Muscle of back (tissue), 13 donors: ENCODE measurements at places on chromosomes 4 and X.

- DNase-seq: no peak
Observed at GRCh38 chr4:120568731-120569130, 353.8 kb downstream of the PRDM5 start.

GRCh38 chrX:48580662-48581061 is 6.4 kb downstream of the RBM3 start:
- DNase-seq: no peak

DNA sequence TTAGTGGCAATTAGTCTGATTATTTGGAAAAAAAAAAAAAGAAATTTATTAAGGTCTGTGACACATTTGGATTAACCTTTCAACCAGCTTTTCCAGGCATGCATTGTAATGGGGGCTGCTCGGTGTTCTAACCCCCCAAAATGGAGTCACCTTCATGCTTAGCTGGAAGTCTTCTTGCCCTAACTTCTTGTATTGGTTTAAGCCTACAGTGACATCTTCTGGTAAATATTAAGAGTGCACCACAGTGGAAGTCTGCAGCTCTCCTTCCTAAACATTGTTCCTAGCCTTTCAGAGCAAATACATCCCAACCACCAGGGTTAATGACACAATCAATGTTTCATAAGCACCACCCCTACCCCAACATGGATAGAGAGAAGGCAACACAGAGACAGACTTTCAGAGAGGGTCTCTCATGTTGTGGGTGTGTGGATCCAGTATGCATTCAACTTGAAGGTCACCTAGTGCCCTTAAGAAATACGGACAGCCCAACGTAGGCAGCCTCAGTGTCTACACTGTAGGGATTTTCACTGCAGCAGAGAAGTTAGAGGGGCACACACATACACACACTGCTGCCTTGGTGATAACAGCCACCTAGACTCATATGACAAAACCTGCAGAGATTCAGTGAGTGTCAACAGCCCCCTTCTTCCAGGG is 142.9 kb upstream of the MBNL3 start:
- DNase-seq: no peak

DNA sequence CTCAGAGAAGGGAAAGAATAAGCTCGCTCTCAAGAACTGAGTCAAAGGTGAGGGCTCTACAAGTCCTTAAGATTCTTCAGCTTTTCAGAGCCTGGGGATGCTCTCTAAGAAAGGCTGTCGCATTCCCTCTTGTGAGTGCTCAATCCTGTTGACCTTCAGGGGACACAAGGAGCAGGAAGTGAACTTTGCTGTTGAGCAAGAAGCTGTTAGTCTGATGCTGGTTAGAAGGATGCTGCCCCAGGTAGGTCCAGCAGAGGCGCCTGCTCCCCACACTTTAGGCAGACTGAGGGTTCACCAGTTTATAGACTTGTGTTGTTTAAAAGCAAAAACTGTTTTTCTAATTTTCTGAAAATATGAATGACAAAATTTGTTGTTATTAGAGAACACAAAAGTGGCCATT is 125.4 kb upstream of the SPOCK3 start:
- no peak for DNase-seq

- DNase-seq: no peak
Observed at GRCh38 chr4:127097061-127097460, 535.7 kb upstream of the INTU start.

DNA sequence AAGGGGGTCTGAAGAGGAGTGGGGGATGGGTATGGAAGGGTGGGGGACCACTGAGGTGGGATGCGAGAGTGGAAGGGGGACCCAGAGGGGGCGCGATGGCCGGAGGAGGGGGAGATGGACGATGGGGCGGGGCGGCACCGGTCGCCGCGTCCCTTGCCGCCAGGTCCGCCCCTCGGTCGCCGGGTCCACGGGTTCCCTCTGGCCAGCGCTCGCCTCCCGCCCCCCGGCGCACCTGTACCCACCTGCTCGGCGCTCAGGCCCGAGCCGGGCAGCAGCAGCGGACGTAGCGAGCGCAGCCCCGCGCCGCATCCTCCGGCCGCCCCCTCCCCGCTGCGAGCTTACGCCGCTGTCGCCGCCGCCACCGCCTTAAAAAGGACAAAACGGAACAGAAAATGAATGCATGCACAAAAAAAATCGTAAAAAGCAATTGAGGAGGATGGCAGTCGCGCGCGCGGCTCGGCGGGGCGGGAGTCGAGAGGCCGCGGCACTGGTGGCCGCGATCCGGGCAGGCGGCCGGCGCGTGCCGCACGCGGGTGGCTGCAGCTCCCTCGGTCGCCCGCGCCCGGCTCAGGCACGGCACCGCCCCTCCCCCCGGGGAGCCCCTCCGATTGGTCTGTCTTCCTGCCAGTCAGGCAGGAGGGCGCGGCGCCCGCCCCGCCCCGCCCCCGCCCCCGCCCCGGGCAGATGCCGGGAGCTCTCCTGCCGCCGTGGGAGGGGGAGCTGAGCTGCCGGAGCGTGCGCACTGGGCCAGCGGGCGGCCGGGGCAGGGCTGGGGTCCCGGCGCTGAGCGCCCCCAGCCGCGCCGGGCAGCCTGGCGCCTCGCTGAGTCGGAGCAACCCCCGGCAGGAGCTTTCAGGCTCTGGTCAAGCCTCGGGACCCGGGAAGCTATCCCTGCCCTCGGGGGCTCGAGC is at the start of gene JAKMIP1:
Gene JAKMIP1, minus strand, starts transcription at position 539 of the 911 bp plus-strand sequence. CDS start 87,699 bp downstream, outside the sequence.
- DNase-seq: peak; percentile 51

GRCh38 chrX:72203421-72203820 is 21.9 kb downstream of the PIN4 start:
- no peak for DNase-seq

DNA sequence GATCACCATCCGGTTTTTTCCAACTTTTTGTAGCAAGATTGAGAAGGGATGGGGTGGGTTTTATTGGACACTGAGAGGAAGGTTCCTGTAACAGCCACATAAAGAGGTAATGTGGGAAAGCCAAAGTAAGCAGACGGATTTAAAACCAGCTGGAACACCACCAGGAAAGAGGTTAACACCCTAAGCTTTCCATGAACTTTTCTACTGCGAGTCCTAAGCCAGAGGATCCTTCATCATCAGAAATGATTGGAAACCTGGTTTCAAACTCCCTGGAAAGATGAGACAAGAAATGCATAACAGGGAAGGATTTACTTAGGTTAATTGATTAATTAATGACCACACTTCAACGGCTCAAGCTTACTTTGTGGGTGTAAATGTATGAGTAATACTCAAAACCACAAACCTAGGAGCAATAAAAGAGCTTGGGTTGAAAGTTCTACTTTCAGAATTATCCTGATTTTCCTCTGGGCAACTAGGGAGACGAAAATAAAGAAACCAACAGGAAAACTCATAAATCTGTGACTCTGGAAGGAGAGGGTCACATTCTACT is 91.5 kb downstream of the COX18 start:
- no peak for DNase-seq

DNA sequence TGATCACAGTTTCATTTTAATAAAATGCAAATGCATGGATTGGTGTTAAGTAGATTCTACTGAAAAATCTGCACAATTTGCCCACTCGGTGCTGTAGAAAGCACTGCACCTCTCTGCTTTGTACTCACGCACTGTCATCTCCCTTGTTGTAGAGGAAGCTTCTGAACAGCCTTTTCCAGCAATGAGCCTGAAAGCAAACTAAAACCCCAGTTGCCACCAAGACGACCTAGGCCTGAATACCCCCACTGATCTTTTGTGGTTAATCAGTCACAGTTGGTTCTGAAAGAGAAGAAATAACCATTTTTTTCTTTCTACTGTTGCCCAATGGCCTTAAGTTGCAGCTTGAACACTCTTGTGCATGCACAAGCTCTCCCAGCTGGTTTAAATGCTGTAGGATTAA is 229.8 kb downstream of the NLGN4X start:
- no peak for DNase-seq

GRCh38 chr4:176792326-176793059 is at the start of gene VEGFC:
VEGFC (minus strand) TSS chr4:176792922; CDS start chr4:176792311, 611 bp downstream.
- DNase-seq: peak; percentile 49
